Regular cardiac myocyte (primary cell): ENCODE measurements at places on chromosomes 13 and 19. TPM values are rescaled to one million over a fixed set of nuclear protein-coding genes. Genes with fewer than 3 reads are reported as not detected.

SLC25A41 gene
- not detected in 2 replicates for total RNA-seq

CEACAM1 gene
- not detected in 2 replicates for total RNA-seq

ANKLE1 gene
- total RNA-seq, result 1.9 TPM in 1 of 2 replicates, not detected in the other

C19orf67 gene
- total RNA-seq, result 0.56 TPM in 1 of 2 replicates, not detected in the other

THSD1 gene
- 12.3 and 14.9 TPM in 2 replicates for total RNA-seq

OSCAR gene
- 1.1 and 1.2 TPM in 2 replicates for total RNA-seq

MAST1 gene
- total RNA-seq, result 3.4 TPM in 1 of 2 replicates, not detected in the other

MLNR gene
- under 0.01 TPM in 1 of 2 replicates, not detected in the other for total RNA-seq

LAIR1 gene
- total RNA-seq, result 0.19 and 0.28 TPM in 2 replicates

LIM2 gene
- total RNA-seq, result not detected in 2 replicates

PBX4 gene
- total RNA-seq, result 0.19 and 0.56 TPM in 2 replicates

UTP14C gene
- 18.6 TPM in 2 replicates for total RNA-seq

FPR1 gene
- 0.56 and 0.96 TPM in 2 replicates for total RNA-seq

MBD3L2 gene
- total RNA-seq, result not detected in 2 replicates

JAK3 gene
- total RNA-seq, result 3.1 and 3.9 TPM in 2 replicates

STXBP2 gene
- 32.1 and 51.8 TPM in 2 replicates for total RNA-seq
